Neural progenitor cell (in vitro differentiated cells): ENCODE measurements at places on chromosomes 1 and 21. TPM values are rescaled to one million over a fixed set of nuclear protein-coding genes. Genes with fewer than 3 reads are reported as not detected.

Gene TIE1
- 0.21 and 0.25 TPM in 2 replicates for total RNA-seq

Gene SHISA4
- 3.0 and 9.9 TPM in 2 replicates for total RNA-seq

Gene GBP6
- not detected in 2 replicates for total RNA-seq

Gene SLC5A9
- total RNA-seq, result not detected in 2 replicates

DNA sequence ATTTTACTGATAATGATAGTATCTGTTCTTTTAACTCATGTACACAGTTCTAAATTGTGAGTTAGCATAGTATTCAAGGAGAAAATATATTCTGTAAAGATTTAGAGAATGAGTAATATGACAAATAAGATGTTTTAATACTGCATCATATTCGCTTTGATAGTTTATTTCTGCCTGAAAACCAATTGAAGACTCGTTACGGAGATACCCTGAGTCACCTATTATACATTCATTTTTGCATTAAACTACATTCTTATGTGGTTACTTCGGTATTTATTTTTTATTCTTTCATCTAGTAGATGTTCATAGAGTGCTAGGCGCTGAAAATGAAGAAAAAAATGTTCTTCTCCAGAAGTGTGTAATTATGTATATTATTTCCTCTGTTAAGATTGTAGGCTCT is 5.3 kb downstream of the UHMK1 start:
- DNase-seq, result no peak
- peaks cover 8% of the 10 kb centered on the region for H3K4me1 ChIP-seq
- no peaks in the 10 kb centered on the region for H3K27me3 ChIP-seq
- H3K27ac ChIP-seq, result no peak overlapping the region
- H3K4me3 ChIP-seq, result no peak overlapping the region

GRCh38 chr1:31218705-31219104 is 21.0 kb downstream of the NKAIN1 start:
- DNase-seq, result no peak
- H3K4me3 ChIP-seq, result no peak overlapping the region
- peaks cover 28% of the 10 kb centered on the region for H3K4me1 ChIP-seq
- no peaks in the 10 kb centered on the region for H3K36me3 ChIP-seq
- H3K27me3 ChIP-seq, result no peaks in the 10 kb centered on the region

GRCh38 chr21:44556879-44557278 is 1.7 kb downstream of the KRTAP10-3 start:
- H3K27ac ChIP-seq, result no peak overlapping the region
- no peaks in the 10 kb centered on the region for H3K27me3 ChIP-seq
- DNase-seq, result no peak
- no peaks in the 10 kb centered on the region for H3K36me3 ChIP-seq

DNA sequence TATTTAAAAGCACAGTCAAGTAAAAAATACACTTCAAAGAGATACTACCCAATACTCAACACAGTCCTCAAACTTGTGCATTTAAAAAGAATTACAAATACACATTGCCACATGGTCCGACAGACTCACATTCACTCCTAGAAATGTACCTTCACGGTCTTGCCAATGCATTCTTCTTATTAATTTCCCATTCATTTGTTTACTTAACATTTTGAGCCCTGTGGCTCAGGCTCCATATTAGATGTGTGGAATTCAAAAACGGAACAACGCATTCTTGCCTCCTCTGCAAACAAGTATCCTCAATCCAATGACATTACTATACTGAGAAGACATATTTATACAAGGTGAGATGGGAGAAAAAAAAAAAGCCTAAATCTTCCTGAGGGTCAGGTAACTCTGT is 2.5 kb upstream of the DUSP23 start:
- no peak for DNase-seq
- peaks cover 10% of the 10 kb centered on the region for H3K27me3 ChIP-seq
- H3K4me3 ChIP-seq, result no peak overlapping the region

- H3K36me3 ChIP-seq, result no peaks in the 10 kb centered on the region
- H3K4me3 ChIP-seq, result no peak overlapping the region
- H3K27me3 ChIP-seq, result no peaks in the 10 kb centered on the region
- H3K27ac ChIP-seq, result no peak overlapping the region
- peaks cover 15% of the 10 kb centered on the region for H3K4me1 ChIP-seq
- DNase-seq, result no peak
These were observed 142.1 kb downstream of the DHRS3 start for GRCh38 chr1:12475947-12476346.

- H3K4me1 ChIP-seq, result no peaks in the 10 kb centered on the region
- no peak overlapping the region for H3K4me3 ChIP-seq
- no peaks in the 10 kb centered on the region for H3K36me3 ChIP-seq
- H3K27ac ChIP-seq, result no peak overlapping the region
These were observed 61.7 kb downstream of the ERICH3 start for GRCh38 chr1:74611887-74612286.

DNA sequence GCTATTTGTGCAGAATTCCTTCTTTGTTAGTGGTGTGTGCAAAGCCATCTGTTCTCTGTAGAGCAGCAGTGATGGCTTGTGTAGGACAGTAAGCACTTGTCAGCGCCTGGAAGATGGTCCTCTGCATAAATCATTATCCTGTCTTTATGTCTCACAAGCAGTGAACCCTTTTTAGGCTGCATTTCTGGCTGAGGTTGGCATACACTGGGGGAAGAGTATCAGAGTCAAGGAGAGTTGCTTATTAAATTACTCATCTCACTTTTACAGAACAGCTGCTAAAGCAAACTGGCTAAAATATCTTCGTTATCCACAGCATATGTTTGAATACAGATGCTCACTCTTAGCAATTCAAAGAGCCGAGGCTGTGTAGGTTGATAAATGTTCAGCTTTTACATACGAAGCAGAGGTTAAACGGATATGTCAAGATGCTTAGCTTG is 54.6 kb upstream of the NCAM2 start:
- no peak overlapping the region for H3K27ac ChIP-seq
- no peaks in the 10 kb centered on the region for H3K27me3 ChIP-seq
- no peak overlapping the region for H3K4me3 ChIP-seq
- no peaks in the 10 kb centered on the region for H3K4me1 ChIP-seq

DNA sequence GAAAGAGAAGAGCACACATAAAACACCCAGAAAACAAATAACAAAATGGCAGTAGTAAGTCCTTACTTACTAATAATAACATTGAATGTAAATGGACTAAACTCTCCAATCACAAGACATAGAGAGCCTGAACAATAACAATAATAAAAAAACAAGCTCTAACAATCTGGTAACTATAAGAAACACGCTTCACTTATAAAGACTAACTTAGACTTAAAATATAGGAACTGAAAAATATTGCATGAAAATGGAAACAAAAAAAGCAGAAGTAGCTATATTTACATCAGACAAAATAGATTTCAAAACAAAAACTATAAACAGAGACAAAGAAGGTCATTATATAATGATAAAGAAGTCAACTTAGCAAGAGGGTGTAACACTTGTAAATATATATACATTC is 83.1 kb upstream of the LYPLAL1 start:
- no peaks in the 10 kb centered on the region for H3K4me1 ChIP-seq
- H3K27ac ChIP-seq, result no peak overlapping the region
- DNase-seq, result no peak
- no peak overlapping the region for H3K4me3 ChIP-seq
- no peaks in the 10 kb centered on the region for H3K27me3 ChIP-seq

- H3K4me3 ChIP-seq, result no peak overlapping the region
- H3K27ac ChIP-seq, result no peak overlapping the region
- H3K36me3 ChIP-seq, result no peaks in the 10 kb centered on the region
- no peaks in the 10 kb centered on the region for H3K4me1 ChIP-seq
These were observed 126.0 kb upstream of the HMCN1 start for GRCh38 chr1:185608177-185608576.

GRCh38 chr1:147236959-147237791 is 5.3 kb upstream of the CHD1L start:
- H3K4me3 ChIP-seq, result no peak overlapping the region
- peaks cover 9% of the 10 kb centered on the region for H3K27me3 ChIP-seq
- peaks cover 9% of the 10 kb centered on the region for H3K4me1 ChIP-seq
